ENCODE measurements at places on chromosomes 1 and 21.

GRCh38 chr1:58805716-58806571, 22.1 kb upstream of the JUN start:
- DNase-seq, result no peak

GRCh38 chr21:45864436-45864835, 117.1 kb upstream of the COL6A1 start:
- DNase-seq, result no peak

DNA sequence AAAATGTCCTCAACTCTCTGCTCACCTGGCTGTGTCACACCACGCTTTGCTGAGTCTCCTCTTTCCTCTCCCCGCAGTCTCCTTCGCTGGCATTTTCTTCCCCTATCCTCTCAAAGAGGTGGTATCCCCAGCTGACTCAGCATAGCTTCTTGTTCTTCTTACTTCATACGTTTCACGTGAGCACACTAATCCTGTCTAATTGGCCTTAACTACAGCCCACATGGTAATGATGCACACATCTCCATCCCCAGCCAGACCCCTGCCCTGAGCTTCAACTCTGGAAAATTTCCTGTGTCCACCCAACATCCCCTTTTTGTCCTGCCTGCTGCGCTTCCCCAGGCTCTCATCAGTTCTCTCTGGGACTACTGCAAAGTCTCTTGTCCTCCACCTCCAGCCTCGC, 169.8 kb downstream of the TTLL7 start:
- no peak for DNase-seq

DNA sequence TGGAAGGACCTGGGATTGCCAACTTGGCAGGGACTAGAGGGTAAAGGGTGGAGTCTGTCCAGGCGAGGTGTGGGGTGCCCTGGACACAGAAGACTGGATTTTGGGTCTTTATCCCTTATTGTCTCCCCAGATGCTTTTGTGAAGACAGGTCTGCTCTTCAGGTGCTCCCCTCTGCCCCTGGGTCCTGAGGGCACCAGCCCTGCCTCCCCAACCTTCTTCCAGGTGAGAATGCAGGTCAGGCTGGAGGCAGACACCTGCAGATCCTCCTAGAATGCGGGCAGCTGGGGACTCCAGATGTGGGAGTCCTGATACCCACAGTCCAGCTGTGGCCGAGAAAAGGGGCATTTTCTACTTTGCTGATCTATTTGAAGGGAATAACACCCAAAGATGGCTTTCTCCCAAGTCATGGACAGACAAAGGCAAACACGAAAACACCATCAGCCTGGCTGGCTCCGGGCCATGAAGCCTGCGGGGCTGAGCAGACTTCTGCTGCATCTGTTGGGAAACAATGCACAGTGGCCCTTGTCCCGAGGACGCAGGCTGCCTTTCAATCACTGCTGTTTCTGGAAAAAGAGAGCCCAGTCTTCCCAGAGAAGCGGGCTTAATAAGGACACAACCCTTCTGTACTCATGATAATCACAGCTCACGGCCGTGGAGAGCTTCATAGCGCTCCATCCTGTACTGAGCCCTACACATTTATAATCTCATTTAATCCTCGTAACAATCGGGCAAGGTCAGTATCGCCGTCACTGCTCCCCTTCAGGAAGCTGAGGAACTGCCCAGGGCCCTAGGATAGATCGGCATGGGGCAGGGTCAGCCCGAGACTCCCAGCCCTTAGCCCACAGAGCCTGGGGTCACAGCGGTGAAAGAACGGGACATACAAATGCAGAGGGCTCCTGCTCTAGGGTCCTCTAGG, 62.0 kb upstream of the ABCG1 start:
- no peak for DNase-seq

GRCh38 chr1:29673228-29673500, 436.8 kb downstream of the PTPRU start:
- no peak for DNase-seq

DNA sequence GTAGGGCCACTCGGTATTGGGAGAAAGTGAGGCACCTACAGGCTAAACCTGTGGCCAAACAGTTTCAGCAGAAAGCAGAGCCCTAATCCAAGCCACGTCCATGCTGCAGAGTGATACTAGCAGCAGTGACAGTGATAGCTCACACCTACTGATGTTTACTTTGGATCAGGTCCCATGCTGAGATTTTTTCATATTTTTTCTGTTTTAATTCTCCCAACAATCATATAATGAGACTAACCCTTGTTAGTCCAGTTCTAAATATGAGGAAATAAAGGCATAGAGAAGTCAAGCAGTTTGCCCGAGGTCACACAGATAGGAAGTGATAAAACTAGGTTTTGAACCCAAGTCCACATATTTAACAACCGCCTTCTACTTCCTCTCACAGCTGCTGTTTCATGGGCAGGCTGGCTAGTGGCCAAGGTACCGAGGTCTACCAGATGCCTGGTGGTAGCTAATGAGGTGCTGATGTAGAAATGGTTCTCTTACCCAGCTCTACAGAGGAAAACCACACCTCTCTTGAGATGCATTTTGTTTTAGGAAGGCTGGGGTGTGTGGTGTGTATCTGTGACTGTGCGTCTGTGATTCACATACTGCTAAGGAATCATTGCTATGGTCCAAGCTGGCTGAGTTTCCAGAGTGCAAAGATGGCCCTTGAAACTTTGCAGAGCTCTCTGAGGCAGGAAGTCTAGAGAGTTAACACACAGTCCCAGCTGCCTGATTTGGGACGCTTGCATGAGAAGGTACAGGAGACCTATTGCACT, 80.3 kb upstream of the ARTN start:
- peak; percentile 50 for DNase-seq

DNA sequence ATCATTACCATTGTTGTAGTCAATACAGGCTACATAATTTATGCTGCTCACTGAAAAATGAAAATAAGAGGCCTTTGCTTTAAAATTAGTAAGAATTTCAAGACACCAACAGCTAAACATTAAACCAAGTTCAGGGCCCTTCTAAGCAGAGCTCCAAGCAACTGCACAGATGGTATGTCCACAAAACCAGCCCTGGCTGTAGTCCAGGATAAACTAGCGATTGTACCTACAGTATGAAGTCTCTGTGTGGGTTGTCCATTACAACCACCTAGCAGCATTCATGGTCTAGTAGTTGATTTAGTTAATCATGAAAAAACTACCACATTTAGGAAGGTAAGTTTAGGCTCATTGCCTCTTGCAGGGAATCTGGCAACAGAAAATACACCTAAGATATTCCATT, 35.3 kb downstream of the CLCA4 start:
- DNase-seq, result no peak

GRCh38 chr1:48017716-48018115, 20.5 kb upstream of the TRABD2B start:
- no peak for DNase-seq

Data from stimulated activated naive CD8-positive, alpha-beta T cell treated with anti-CD3 and anti-CD28 coated beads, Interleukin-15, amount 100 ng/mL, for 72 hours (primary cell).